MCF 10A (cell line): ENCODE measurements at places on chromosomes 16 and 17. TPM values are rescaled to one million over a fixed set of nuclear protein-coding genes. Genes with fewer than 3 reads are reported as not detected.
A peak's percentile ranks its signal among the peaks of the same experiment; 100 is the strongest.

Gene KRT39
- total RNA-seq: not detected in 2 replicates

Gene CACNG4
- total RNA-seq: not detected in 2 replicates

Gene PPY
- total RNA-seq: not detected in 2 replicates

Gene BICDL2
- total RNA-seq: 0.23 and 0.39 TPM in 2 replicates

Gene TMEM220
- total RNA-seq: 0.96 and 1.1 TPM in 2 replicates

Gene WNT3
- 2.4 and 2.9 TPM in 2 replicates for total RNA-seq

Gene KCNH6
- not detected in 2 replicates for total RNA-seq

Gene SCIMP
- total RNA-seq: not detected in 2 replicates

DNA sequence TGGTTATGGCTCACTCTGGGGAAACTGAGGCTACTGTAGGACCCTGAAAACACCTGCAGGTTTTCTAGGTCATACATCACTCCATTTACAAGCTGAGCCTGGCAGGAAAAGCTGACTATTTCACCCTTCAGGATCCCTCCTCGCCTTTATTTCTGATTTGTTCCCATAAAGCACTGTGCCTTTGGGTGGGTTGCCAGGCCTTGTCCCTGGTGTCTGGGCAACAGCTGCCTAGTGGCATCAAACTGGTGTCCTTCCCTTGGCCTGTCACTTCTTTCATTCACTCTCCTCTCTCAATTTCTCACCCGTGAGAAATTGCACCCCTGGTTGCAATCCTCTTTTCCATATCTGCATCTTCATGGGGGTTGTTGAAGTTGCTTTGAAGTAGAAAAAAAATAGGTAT, 1.6 kb downstream of the MYL4 start:
- no peaks in the 10 kb centered on the region for H3K36me3 ChIP-seq
- DNase-seq: no peak
- H3K4me1 ChIP-seq: peaks cover 2% of the 10 kb centered on the region
- no peak overlapping the region for H3K27ac ChIP-seq

- peaks cover 6% of the 10 kb centered on the region for H3K36me3 ChIP-seq
- no peaks in the 10 kb centered on the region for H3K4me1 ChIP-seq
- no peak overlapping the region for H3K4me3 ChIP-seq
- H3K27me3 ChIP-seq: peaks cover 17% of the 10 kb centered on the region
These were observed 154.2 kb downstream of the MRM1 start for GRCh38 chr17:36755586-36755985.

DNA sequence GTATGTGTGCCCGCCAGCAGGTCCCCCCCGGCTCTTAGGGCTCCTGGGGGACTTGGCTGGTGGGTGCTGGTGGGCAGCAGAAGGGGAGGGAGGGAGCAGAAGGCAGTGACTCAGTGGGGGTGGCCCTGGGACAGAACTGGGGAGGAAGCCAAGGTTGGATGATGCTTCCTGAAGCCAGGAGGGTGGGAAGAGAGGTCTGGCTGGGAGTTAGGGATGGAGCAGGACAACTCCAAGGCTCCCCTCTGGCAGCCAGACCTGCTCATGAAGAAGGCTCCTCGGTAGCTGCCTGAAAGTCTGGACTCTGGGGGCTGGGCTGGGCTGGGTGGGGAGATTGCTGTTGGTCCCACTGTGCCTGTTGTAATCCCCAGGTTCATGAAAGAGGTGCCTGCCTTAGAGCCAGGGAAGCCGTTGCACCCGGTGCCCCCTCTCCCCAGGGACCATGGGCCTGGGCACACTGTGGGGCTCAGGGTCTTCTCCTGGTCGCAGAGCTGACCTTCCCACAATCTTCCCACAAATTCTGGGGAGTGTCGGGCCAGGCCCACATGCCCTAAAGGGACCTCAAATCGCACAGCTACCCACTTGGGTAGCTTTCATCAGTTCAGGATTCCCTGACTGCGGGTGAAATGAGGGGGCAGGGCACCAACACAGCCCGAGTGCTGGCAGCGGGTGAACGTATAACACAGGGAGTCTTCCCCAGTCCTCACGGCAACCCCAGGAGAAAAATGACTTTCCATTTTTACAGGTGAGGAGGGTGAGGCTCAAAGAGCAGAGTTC, 1.1 kb upstream of the PLEKHG4 start:
- DNase-seq: peak; percentile 80
- peaks cover 39% of the 10 kb centered on the region for H3K36me3 ChIP-seq
- H3K27ac ChIP-seq: peak overlapping the region; percentile 74
- peak overlapping the region; percentile 74 for H3K4me3 ChIP-seq
- H3K27me3 ChIP-seq: no peaks in the 10 kb centered on the region

- peaks cover 4% of the 10 kb centered on the region for H3K36me3 ChIP-seq
- H3K4me3 ChIP-seq: peak overlapping the region; percentile 78
- no peak overlapping the region for H3K27ac ChIP-seq
- H3K27me3 ChIP-seq: no peaks in the 10 kb centered on the region
These were observed 885 bp upstream of the SLFN13 start for GRCh38 chr17:35449371-35449931.

DNA sequence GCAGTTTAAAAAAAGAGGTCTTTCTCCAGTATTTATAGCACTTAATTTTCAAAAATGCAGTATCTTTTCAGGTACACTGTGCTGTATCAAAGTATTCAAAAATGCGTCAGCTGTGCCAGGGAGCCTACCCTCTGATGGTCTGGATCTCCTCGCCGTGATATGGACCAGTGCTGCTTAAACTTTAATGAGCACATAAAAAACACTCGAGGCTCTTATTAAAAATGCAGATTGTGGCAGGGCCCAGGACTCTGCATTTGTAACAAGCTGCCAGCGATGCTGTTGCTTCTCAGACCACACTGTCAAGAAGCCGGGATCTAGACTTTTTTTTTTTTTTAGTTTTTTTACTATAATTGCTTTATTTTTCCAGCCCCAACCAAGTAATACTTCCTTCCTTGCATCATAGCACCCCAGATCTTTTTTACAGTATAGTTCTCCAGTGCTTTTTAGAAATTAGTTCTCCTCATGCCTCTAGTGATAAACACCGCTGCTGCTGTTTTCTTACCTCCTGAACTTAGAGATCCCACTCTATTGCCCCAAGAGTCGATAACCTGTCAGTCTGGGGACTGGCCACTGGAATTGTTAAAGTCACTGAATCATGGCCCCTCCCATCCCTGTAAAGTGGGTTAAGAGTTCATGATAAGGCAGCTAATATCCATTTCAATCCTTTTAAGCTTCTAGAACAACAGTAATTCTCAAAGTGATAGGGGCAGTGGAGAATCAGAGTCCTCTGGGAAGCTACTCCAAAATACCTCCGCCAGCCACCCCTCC, 1.6 kb upstream of the SMARCD2 start:
- H3K4me1 ChIP-seq: peaks cover 23% of the 10 kb centered on the region
- DNase-seq: no peak
- peaks cover 14% of the 10 kb centered on the region for H3K36me3 ChIP-seq
- H3K4me3 ChIP-seq: peak overlapping the region; percentile 93

- no peak overlapping the region for H3K27ac ChIP-seq
- H3K27me3 ChIP-seq: no peaks in the 10 kb centered on the region
- no peaks in the 10 kb centered on the region for H3K36me3 ChIP-seq
- no peak for DNase-seq
These were observed 39.4 kb downstream of the OTOA start for GRCh38 chr16:21703156-21703555.

- peaks cover 10% of the 10 kb centered on the region for H3K4me1 ChIP-seq
- no peak overlapping the region for H3K4me3 ChIP-seq
- H3K27me3 ChIP-seq: no peaks in the 10 kb centered on the region
- no peak for DNase-seq
- H3K36me3 ChIP-seq: no peaks in the 10 kb centered on the region
These were observed 19.0 kb downstream of the ADAD2 start for GRCh38 chr16:84209989-84210388.

- DNase-seq: peak; percentile 18
- no peak overlapping the region for H3K27ac ChIP-seq
- H3K27me3 ChIP-seq: peaks cover 49% of the 10 kb centered on the region
- H3K36me3 ChIP-seq: no peaks in the 10 kb centered on the region
- no peak overlapping the region for H3K4me3 ChIP-seq
- H3K4me1 ChIP-seq: no peaks in the 10 kb centered on the region
These were observed 139.4 kb downstream of the C16orf78 start for GRCh38 chr16:49513040-49513439.

GRCh38 chr17:39231591-39232551, 6.1 kb upstream of the STAC2 start:
- H3K27ac ChIP-seq: peak overlapping the region; percentile 78
- peak; percentile 75 for DNase-seq
- no peaks in the 10 kb centered on the region for H3K27me3 ChIP-seq
- H3K4me1 ChIP-seq: peaks cover 37% of the 10 kb centered on the region
- H3K36me3 ChIP-seq: no peaks in the 10 kb centered on the region
- H3K4me3 ChIP-seq: no peak overlapping the region

DNA sequence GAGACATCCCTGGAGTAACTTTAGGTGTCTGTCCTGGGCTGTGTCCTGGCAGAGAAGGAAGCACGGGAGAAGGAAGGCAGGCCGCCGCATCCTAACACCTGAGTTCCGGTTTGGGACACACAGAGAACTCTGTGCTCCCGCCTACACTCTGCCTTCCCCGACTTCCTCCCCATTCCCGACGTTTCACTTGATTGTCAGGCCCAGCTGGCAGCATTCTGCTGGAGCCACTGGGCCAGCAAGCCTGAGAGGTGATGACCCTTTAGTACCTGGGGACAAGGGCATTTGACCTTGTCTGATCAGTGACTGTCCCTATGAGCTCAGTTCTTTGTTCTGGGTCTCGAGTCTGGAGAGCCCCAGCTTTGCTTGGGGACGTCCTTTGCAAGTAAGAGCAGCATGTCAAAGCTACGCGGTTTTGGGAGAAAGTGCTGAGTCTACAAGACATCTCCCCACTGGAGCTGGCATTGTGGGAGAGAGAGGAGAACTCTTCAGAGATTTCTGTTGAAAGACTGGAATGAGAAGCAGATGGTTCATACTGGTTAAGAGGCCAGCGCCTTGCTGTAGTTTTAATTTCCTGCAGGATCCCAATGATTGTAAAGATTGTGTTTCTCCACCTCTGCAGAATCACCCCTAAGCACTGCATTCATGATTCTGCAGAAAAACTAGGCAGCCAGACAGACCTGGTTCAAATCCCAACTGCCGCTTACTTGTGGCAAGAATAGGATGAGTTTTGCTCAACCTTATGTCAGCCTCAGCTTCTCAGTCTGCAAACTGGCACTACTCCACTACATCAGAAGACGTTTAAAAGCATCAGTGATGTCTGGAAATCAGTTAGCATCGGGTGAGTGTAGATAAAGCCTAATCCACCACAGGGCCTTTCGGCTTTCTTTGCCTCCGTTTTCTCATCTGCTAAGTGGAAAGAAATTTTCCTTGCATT, 20.6 kb downstream of the ABAT start:
- no peaks in the 10 kb centered on the region for H3K4me1 ChIP-seq
- H3K4me3 ChIP-seq: no peak overlapping the region
- no peak for DNase-seq
- H3K27ac ChIP-seq: no peak overlapping the region
- H3K36me3 ChIP-seq: no peaks in the 10 kb centered on the region
- H3K27me3 ChIP-seq: no peaks in the 10 kb centered on the region

- H3K27me3 ChIP-seq: no peaks in the 10 kb centered on the region
- DNase-seq: no peak
- H3K4me1 ChIP-seq: no peaks in the 10 kb centered on the region
- no peak overlapping the region for H3K27ac ChIP-seq
- H3K36me3 ChIP-seq: no peaks in the 10 kb centered on the region
- no peak overlapping the region for H3K4me3 ChIP-seq
These were observed 123.1 kb upstream of the MAF start for GRCh38 chr16:79723583-79724168.

GRCh38 chr16:3520841-3521240, 20.0 kb downstream of the CLUAP1 start:
- H3K36me3 ChIP-seq: peaks cover 80% of the 10 kb centered on the region
- no peak overlapping the region for H3K4me3 ChIP-seq
- no peaks in the 10 kb centered on the region for H3K4me1 ChIP-seq
- H3K27me3 ChIP-seq: no peaks in the 10 kb centered on the region
- H3K27ac ChIP-seq: no peak overlapping the region

- no peak for DNase-seq
- no peaks in the 10 kb centered on the region for H3K4me1 ChIP-seq
- no peak overlapping the region for H3K27ac ChIP-seq
- no peaks in the 10 kb centered on the region for H3K27me3 ChIP-seq
These were observed 8.7 kb upstream of the GINS2 start for GRCh38 chr16:85697431-85697830.

GRCh38 chr16:76370344-76370743, 93.1 kb downstream of the CNTNAP4 start:
- no peaks in the 10 kb centered on the region for H3K4me1 ChIP-seq
- H3K4me3 ChIP-seq: no peak overlapping the region
- no peaks in the 10 kb centered on the region for H3K36me3 ChIP-seq
- H3K27ac ChIP-seq: no peak overlapping the region
- no peaks in the 10 kb centered on the region for H3K27me3 ChIP-seq

- no peak overlapping the region for H3K4me3 ChIP-seq
- H3K36me3 ChIP-seq: no peaks in the 10 kb centered on the region
- H3K27me3 ChIP-seq: peaks cover 38% of the 10 kb centered on the region
- no peaks in the 10 kb centered on the region for H3K4me1 ChIP-seq
- H3K27ac ChIP-seq: no peak overlapping the region
- no peak for DNase-seq
These were observed 56.9 kb downstream of the MYH11 start for GRCh38 chr16:15799851-15800495.

DNA sequence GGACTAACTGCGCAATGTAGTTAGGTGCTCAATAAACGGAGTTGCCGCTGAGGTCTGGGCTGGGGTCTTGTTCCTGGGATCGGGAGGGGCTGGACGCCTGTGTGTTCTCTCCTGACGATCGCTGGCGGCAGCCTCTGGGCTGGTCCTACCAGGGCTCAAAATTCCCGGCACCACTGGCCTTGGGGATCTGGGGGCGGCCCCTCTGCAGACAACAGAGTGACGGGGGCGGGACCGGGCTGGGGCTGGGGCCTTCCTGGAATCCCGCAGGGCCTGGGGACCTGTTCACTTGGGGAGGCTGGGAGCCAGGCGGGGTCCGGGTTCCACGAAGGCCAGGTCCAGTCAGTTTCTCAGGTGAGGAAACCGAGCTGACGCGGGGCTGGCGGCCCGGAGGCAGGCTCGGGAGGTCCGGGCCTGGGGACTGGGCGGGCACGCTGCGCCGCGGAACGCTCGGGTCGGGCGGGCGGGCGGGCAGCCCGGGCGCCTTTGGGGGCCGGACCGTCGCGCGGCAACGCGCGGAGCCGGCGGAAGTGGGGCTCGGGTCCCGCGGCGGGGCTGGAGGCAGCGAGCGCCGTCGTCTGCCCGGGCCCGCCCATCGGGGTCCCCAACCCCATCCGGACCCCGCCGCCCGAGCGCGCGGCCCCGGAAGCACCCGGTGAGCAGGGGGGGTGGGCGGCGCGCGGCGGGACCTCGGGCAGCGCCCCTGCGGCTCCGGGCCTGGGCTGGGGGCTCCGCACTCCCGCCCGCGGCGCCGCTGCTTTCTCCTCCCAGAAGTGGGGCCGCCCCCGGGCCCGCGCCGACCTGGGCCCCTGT, at the start of gene PIGQ:
Gene PIGQ (plus strand): TSS at position 524 of the 810 bp plus-strand sequence. CDS start 4,107 bp downstream, outside the sequence.
- H3K27ac ChIP-seq: peak within 1 kb of the TSS; percentile 82
- H3K27me3 ChIP-seq: no peaks in the 10 kb centered on the region
- peaks cover 2% of the 10 kb centered on the region for H3K36me3 ChIP-seq
- peak; percentile 45 for DNase-seq
- peak within 1 kb of the TSS; percentile 72 for H3K4me3 ChIP-seq
- peaks cover 8% of the 10 kb centered on the region for H3K4me1 ChIP-seq

DNA sequence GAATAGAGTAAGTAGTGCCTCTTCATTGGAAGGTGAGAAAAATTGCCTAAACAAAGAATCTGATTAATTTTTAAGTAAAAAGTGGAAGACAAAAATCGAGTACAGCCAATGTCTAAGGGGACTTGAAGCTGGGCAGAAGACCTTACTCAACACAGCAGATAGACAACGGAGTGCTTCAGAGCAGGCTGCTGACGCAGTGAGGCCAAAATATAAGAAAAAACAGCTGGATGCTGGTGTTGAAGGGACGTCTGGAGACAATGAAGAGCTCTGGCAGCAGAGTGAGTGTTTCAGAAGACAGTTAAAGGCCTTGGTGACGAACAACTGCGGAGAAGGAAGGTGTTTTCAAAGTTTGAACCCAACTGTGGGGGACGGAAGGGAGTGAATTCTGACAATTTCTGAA, 169.8 kb downstream of the MRTFB start:
- H3K27ac ChIP-seq: no peak overlapping the region
- DNase-seq: no peak
- H3K27me3 ChIP-seq: no peaks in the 10 kb centered on the region
- H3K36me3 ChIP-seq: peaks cover 21% of the 10 kb centered on the region
- no peaks in the 10 kb centered on the region for H3K4me1 ChIP-seq
- H3K4me3 ChIP-seq: no peak overlapping the region
